ENCODE measurements at places on chromosomes 13 and 19. TPM values are rescaled to one million over a fixed set of nuclear protein-coding genes. Genes with fewer than 3 reads are reported as not detected.
A peak's percentile ranks its signal among the peaks of the same experiment; 100 is the strongest.

- no peak for DNase-seq
Measured at GRCh38 chr13:48828962-48829411, 146.7 kb upstream of the FNDC3A start.

SRRM5 gene
- 0.35 TPM for total RNA-seq

DNA sequence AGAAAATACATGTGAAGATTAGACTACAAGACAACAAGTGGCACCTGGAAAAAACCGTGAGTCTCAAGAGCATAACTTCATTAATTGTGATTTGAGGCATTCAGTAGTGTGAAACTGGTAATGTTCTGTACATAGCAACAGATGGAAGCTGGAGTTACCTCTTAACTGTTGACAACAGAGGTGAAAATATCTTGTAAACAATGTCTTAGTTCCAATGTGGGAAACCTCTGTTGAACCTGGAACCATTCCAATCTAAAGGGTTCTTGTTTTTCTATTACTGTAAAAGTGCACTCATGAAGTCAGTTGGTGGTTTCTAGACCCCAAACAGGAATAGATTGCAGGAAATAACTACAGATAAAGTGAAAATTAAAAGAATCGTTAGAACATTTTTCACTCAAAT lies 728.4 kb downstream of the SLITRK1 start:
- DNase-seq = no peak

DNA sequence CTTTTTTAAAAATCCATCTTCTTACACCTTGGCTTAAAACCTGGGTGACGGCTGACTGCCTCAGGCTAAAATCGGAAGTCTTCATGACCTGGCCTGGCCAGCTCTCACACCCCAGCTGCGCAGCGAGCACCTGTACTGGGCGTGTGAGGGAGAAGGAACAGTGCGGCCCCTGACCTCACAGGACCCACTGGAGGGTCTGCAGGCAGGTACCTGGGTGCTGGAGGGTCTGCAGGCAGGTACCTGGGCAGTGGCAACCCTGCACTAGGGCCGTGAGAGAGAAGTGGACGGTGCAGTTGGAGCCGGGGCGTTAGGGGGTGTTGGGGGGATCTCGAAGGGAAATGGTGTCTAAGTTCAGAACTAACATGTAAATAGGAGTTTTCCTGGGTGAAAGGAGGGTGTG lies 144.3 kb downstream of the STK24 start:
- no peak for DNase-seq

- DNase-seq = no peak
Measured at GRCh38 chr13:33806470-33807248, 11.3 kb upstream of the RFC3 start.

DNA sequence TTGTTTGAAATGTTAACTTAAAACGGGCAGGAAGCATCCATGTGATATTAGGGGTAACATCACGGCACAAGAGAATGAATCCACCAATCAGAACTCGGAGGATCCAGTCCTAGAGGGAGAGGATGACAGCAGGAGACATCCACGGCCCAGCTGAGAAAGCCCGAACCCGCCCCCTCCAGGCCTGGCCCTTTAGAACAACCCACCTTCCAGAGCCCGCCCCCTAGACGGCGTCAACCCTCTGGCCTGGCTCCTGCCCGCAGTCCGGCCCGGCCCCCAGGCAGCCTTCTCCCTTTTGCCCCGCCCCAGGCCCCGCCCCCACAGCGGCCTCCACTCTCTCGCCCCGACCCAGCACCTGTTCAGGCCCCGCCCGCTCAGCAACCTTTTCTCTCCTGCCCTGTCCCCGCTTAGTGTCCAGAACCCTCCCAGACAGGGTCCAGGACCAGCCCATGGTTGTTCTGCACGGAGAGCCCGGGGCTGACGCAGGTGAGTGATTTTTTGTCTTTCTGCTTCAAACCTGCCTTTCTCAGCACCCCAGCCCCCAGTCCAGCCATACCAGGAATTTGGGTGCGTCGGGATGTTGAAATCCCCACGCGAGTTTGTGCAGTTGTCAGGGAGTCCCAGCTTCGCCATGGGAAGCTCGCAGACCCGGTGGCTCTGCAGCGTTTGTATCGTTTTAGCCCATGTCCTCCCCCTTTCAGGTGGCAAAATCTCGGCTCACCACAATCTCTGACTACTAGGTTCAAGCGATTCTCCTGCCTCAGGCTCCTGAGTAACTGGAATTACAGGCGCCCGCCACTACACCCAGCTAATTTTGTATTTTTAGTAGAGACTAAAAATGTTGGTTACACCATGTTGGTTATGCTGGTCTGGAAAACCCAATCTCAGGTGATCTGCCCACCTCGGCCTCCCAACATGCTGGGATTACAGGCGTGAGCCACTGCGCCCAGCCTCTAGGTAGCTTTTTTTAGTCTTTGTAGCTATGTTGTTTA lies 16.1 kb downstream of the ZNF816 start:
- no peak for DNase-seq

- DNase-seq = peak; percentile 92
Measured at GRCh38 chr19:55165952-55166529, 372 bp downstream of the DNAAF3 start.

DNA sequence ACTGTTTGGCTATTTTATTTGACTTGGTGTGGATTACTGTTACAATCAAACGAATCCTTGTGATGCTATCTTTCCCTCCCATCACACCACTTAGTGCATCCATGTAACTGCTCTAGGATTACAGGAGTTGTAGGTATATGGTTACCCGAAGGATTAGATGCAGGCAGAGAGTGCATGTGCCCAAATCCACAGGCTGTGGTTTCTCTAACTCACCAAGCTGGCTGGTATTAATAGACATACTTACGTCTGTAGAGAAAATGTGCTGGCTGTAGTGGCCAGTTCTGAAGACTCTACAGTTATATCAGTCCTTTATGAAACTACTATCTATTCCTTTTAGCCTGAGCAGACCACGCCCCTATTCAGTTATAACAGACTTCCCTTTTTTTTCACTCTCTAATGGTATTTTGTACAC lies 1.1 kb upstream of the HMGB1 start:
- no peak for DNase-seq

DNA sequence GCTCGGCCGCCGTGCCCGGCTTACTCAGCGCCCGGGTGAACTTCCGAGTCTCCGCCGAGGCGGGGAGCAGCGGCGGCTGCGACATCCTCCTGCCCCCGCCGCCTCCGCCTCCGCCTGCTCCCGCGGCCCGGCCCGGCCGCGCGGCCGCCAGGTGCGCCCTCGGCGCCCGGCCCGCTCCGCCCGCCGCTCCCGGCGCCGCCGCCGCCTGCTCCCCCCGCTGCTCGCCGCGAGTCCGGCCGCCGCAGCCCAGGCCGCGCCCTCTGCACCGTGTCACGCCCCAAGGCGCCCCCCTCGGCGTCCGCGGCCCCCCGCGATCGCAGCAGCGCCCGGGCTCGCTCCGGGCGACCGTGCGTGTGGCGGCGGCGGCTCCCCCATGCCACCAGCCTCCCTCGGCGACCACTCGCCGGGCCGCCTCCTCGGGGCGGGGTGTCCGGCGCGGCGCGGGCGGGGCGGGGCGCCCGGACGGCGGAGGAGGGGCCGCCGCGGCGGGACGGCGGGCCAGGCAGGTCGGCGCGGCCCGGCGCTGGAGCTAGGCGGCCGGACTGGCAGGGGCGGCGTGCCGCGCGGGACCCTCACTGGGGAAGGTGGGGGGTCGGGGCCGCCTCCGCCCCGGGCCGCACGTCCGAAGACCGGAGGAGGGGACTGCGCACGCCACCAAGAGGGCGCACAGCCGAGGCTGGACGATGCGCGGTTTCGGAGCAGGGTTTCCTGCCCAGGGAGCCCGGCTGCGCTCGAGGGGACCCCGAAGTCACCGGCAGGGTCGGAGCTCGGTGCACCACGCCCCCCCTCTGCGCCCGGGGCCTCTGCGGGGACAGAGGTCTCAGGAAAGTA lies 108.6 kb upstream of the DOCK9 start:
- DNase-seq = peak; percentile 85

GRCh38 chr19:5194641-5195040 lies 146.0 kb downstream of the PTPRS start:
- no peak for DNase-seq

GRCh38 chr19:46289724-46290619 lies 6.9 kb upstream of the HIF3A start:
- DNase-seq = no peak

DNA sequence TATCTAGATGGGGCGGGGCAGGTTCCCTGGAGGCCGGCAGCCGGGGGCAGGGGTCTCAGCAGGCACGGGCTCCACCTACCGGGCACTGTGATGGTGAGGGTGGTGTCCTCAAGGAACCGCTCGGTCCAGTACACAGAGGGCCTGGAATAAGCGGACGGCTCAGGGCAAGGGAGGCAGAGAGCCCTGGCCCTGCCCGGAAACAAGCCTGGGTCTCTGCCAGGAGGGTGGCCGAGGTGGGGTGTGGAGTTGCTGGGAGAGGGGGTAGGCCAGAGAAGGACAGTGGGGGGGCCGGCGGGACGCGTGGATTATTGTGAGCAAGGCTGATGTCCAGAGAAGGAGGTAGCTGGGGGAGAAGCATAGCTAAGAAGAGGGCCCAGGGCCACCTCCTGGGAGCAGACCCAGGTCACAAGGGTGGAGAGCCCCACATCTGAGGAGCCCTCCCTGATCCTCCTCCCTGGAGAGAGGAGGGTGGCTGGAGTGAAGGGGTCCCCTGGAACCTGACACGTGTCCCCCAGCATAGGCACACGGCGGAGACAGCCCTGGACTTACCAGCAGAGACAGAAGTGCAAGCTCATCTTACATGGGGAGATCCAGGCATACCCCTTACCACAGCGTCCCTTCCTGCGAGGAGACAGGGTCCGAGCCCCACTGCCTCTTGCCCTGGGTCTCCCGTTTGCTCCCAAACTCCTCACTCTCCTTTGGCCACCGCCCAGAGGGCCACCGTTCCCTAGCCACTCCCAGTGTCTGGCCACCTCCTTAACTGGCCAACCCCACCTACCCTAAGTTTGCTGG lies 29.0 kb upstream of the MIER2 start:
- DNase-seq = peak; percentile 82

DNA sequence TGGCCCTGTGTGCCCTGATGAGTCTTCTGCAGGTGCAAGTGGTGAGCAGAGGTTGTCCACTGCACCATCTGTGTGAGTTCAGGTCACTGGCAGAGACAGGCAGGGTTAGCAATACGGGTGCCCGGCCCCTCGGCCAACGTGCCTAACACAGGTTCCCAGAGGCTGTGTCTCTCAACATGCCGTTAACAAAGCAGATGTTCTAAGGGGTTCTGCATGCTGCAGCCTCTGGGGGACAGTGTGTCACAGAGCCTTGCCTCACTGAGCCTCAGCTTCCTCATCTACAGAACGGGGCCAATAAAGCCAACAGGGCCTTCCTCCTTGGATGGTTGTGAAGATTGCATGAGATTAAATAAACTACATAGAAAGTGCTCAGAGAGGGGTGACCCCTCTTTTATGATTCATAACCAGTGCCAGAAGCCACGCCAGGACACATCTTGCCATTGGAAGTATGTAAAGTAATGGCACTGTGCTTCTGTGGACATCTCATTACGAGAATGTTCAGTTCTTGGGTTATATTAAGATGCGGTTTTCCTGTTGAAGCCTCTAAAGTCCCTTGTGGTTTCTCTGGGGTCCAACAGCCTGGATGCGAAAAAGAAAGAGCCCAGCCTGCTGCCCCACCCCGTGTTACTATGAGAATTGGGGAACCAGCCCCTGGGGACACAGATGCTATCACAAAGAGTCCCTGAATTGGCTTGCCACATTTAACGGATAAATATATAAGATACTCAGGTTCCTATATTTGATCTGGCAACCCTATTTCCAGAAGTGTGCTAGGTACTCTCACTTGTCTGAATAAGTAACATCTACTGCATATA lies 11.2 kb upstream of the ARHGEF18 start:
- DNase-seq = no peak

- DNase-seq = no peak
Measured at GRCh38 chr13:74289861-74290773, 155.9 kb upstream of the KLF12 start.

- no peak for DNase-seq
Measured at GRCh38 chr19:13398780-13399726, 107.2 kb downstream of the CACNA1A start.

LRCH1 gene
- 13.9 TPM for total RNA-seq

DNA sequence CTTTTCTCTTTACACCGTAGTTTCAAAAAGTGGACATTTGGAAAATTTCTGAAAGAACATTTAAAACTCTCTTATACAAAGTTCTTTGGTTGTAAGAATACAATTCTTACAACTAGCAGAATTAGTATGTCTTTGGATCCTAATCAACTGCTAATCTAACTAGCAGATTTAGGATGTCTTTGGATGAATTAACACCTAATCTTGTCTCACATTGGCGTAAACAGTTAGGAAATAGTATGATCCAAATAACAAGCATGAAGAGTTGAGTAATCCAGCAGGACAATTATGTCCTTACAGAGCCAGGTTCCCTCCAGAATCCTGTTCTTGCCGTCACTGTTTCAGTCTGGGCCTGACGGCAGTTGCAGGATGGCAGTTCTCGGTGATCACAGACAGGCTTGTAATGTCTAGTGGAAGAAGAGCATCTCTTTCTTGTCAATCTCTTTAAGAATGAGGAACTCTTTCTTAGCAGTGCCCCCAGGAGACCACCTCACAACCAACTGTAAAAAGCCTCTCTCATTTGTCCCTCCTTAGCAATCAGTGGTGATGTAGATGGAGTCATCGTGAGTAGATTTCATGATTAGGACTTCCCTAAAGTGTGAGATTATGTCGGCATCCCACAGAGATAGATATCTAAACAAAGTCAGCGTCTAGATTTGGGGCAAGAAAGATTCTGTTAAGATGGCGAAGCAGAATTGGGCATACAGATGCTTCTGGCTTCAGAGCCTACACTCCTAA lies 5.7 kb upstream of the TNFSF13B start:
- DNase-seq = no peak

DNA sequence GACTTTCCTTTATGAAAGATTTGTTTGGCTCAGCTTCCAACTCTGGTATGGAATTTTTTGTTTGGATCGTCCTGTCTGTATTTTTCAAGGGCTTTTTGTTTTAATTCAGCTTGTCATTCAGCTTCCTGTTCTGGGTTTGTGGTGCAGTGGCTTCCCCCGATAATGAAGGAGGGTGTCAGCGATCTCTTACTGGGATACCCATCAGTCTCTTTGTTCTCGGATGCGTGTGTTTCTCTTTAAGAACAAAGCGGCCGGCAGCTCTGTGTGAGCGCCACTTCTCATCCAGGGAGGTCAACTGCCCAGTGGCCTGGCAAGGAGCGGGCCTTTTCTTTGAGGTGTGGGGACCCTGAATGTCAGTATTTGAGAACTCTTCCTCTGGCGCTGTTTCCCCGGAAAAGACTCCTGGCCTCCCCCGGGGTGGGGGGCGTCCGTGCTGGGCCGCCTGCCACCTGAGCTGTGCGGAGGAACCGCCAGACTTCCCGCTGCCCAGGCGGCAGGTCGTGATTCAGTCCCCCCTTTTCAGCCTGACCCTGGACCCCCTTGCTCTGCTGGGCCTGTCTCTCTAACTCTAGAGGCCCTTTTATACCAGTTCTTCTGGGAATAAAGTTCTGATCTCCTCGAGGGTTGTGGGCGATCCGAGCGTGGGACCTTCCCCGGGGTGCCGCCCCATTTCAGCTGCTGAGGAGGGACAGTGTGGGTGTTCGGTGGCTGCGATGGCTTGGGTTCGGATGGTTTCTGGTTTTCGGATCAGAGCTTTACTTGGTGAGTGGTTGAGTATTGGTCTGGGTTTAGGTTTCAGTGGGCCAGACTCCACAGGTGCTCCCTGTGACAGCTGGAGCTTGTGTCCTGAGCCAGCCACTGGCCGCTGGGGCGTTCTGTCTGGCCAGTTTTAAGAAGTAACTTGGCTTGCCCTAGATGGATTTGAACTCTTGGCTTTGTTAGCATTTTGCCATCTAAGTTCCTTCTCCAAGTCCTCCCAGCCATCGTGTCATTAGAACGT lies 3.4 kb downstream of the SF3A2 start:
- no peak for DNase-seq

Measured in osteocyte (in vitro differentiated cells).